ENCODE measurements at places on chromosomes 16 and 17.

GRCh38 chr17:43767053-43767712 lies 8.6 kb upstream of the SOST start:
- H3K27ac ChIP-seq = peak overlapping the region; percentile 46
- peaks cover 72% of the 10 kb centered on the region for H3K36me3 ChIP-seq
- no peak for DNase-seq

- H3K27ac ChIP-seq = peak overlapping the region; percentile 76
- H3K4me1 ChIP-seq = peaks cover 7% of the 10 kb centered on the region
- no peak for DNase-seq
- no peaks in the 10 kb centered on the region for H3K27me3 ChIP-seq
These were observed 15.5 kb downstream of the HIC1 start for GRCh38 chr17:2070241-2071023.

DNA sequence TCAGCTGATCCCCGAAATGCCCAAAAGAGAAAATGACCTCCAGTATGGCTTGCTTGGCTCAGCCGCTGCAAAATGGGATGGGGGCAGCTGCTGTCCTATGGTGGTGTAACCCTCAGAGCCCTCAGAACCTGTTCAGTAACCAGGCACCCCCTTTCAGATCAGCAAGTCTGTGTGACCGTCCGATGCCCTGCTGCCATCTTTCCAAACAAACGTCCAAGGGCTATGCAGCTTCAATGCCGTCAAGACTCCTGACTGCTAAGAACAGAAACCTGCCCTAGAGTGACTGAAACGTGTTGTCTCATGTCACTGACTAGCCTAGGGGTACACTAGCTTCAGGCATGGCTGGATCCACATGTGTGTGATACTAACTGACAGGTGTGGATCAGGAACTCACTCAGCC lies 70.4 kb downstream of the GNAO1 start:
- no peaks in the 10 kb centered on the region for H3K4me1 ChIP-seq
- H3K27ac ChIP-seq = no peak overlapping the region
- H3K4me3 ChIP-seq = no peak overlapping the region
- H3K27me3 ChIP-seq = no peaks in the 10 kb centered on the region
- H3K36me3 ChIP-seq = no peaks in the 10 kb centered on the region

DNA sequence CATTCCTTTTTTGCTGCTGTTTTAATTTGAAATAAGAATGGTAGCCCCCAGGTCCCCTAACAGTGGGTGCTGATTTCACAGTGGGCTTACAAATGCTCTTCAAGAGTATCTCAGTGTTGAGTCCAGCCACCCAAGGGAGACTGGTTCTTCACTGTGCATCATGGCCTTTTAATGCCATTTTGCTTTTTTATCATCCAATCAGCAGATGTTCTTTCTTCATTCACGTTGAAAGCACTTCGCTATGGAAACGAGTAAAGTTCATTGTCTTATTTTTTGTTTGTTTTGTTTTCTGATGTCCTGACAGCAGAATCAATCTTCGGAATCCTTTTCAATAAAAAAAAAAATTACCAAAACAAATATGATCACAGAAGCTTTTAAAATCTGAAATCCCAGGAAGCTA lies 429.0 kb downstream of the MAF start:
- no peak for DNase-seq
- no peak overlapping the region for H3K27ac ChIP-seq
- H3K27me3 ChIP-seq = no peaks in the 10 kb centered on the region
- no peak overlapping the region for H3K4me3 ChIP-seq
- no peaks in the 10 kb centered on the region for H3K36me3 ChIP-seq
- no peaks in the 10 kb centered on the region for H3K4me1 ChIP-seq

- no peaks in the 10 kb centered on the region for H3K36me3 ChIP-seq
- no peaks in the 10 kb centered on the region for H3K4me1 ChIP-seq
- no peak overlapping the region for H3K4me3 ChIP-seq
- no peak for DNase-seq
- H3K27me3 ChIP-seq = no peaks in the 10 kb centered on the region
- no peak overlapping the region for H3K27ac ChIP-seq
These were observed 48.7 kb downstream of the NKD1 start for GRCh38 chr16:50596762-50597450.

DNA sequence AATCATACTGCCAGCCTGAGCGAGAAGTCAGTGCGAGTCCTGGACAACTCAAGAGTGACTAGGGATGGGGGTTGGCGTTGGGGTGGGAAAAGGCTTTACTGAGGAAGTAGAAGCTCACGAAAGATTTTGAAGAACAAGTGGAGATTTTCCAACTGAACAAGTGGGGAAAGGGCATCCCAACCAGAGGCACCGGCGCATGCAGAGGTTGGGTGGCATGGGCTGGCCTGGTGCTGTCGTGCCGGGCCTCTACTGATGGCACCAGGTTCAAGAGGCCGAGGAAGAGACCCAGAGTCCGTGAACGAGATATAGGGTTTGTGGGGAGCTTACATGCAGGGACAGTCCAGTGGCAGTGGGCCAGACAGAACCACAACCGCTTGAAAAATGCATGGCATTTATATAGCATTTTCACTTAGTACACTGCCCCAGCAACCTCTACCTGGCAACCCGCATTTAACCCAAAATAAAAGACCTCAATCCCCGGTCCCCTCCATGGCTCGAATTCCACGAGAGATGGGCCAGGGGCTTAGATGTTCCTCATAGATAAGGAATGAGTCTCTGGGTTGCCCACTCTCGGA lies 7.7 kb upstream of the ITGA3 start:
- H3K27me3 ChIP-seq = no peaks in the 10 kb centered on the region
- H3K4me1 ChIP-seq = peaks cover 18% of the 10 kb centered on the region
- no peak overlapping the region for H3K4me3 ChIP-seq
- peak; percentile 31 for DNase-seq

DNA sequence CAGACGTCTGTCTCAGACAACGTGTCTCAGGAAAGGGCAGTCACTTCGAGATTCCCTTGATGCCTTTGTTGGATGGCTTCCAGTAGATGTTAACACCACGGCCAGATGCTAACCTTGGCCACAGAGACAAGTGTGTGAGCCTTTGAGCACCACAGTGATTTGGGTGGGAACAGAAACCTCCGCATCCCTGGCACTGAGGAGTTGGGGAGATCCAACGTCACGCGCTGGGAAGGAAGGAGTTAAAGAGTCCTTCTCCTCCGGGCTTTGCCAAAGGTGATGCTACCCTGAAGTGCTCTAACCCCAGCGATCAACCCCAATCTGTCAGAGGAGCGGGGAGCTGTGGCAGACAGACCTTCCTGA lies 3.0 kb upstream of the ABR start:
- peaks cover 6% of the 10 kb centered on the region for H3K4me1 ChIP-seq
- H3K27ac ChIP-seq = no peak overlapping the region
- peaks cover 3% of the 10 kb centered on the region for H3K27me3 ChIP-seq

DNA sequence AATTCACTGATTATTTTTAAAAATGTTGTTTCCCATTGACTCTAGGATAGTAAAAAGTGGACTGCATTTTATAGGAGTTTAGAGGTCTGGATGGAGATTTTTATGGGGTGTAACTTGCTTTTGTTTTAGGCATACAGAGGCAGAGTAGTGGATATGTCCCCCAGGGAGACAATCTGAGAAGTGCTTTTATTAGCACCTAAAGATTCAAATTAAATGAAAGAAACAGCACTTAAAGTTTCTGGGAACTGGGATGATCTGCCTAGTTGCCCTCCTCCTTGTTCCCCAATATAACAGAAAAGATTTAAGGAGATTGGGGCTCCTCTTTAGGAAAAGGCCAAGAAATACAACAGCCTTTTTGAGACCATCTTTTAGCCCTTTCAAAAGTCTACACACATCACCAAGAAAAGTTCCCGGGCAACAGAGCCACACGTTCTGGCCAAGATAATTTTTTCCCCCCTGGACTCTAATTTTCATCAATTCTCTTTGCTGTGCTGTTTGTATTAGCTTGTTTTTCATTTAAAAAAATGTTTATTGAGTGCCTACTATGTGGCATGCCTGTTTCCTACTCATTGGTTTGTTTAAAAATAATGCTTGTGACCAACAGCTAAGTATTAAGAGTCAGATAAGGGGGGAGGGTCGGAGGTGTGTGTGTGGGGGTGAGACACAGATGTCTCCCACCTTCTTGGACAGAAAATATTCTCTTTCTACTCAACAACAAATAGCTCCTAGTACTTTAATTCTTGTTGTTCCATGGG lies 2.5 kb upstream of the IGF2BP1 start:
- H3K4me3 ChIP-seq = no peak overlapping the region
- DNase-seq = no peak
- H3K4me1 ChIP-seq = peaks cover 4% of the 10 kb centered on the region
- H3K27me3 ChIP-seq = peaks cover 16% of the 10 kb centered on the region

- no peaks in the 10 kb centered on the region for H3K36me3 ChIP-seq
- H3K27ac ChIP-seq = no peak overlapping the region
- H3K4me1 ChIP-seq = peaks cover 6% of the 10 kb centered on the region
- H3K27me3 ChIP-seq = no peaks in the 10 kb centered on the region
- no peak for DNase-seq
These were observed 2.6 kb downstream of the TSPOAP1 start for GRCh38 chr17:58325976-58326468.

DNA sequence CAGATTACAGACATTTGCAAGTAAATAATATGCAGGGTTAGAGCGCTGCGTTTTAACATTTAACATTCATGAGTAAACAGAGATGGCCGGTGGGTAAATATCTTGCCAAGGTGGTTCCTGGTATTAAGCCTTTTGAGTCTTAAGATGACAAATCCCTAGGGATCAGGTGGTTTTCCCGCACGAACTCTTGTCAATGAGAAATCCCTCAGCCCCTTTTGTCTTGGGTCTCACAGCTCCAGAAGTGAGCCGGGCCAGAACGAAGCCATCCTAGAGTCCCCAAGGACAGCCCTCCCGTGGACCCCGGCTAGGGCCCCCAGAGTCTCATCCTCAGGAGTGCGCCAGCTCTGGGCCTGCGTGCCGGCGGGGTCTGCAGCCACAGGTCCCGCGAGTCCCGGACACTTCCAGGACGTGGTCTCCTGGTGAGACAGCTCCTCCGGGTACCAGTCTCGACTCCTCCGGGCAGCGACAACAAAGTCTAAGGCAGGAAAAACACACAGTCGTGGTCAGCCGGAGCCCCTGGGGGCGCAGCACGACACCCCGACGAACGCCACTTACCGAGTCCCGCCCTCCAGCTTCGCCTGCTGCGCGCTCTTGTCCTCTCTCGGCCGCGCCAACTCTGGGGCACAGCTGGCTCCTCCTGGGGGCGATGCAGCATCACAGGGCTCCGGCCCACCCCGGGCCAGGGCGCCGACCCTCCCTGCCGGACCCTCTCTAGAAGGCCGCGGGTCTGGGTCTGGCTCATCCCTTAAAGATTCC lies 13.3 kb downstream of the MIS12 start:
- no peak for DNase-seq
- peaks cover 28% of the 10 kb centered on the region for H3K27me3 ChIP-seq
- no peak overlapping the region for H3K27ac ChIP-seq
- peak overlapping the region; percentile 66 for H3K4me3 ChIP-seq

DNA sequence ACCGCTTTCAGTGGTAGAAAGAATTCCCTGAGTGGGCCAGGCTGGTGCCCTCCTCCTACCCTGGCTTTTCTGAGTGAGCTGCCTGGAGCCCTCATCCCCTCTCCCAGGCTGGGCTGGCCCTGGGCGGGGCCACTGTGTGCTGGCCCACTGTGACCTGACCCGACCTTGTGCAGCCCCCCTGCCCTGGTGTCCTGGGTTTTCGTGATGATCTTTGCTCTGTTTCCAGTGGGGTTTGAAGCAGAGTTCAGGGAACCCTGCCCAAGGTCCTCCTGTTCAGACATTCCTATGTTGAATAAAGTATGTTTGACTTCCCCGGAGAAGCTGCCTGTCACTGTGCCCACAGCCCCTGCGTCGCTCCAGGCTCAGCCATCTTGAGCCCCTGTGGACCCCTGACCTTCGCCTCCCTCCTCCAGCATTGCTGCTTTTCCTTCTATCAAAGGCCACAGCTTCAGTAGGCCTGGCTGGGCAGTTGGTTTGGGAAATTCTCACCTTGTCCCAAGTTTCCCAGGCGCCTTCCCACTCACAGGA lies 13.7 kb upstream of the NAGLU start:
- H3K27me3 ChIP-seq = no peaks in the 10 kb centered on the region
- H3K4me1 ChIP-seq = peaks cover 72% of the 10 kb centered on the region
- peaks cover 3% of the 10 kb centered on the region for H3K36me3 ChIP-seq
- peak overlapping the region; percentile 84 for H3K27ac ChIP-seq
- no peak for DNase-seq

- H3K36me3 ChIP-seq = no peaks in the 10 kb centered on the region
- DNase-seq = peak; percentile 90
- no peaks in the 10 kb centered on the region for H3K27me3 ChIP-seq
- peaks cover 21% of the 10 kb centered on the region for H3K4me1 ChIP-seq
- H3K4me3 ChIP-seq = no peak overlapping the region
These were observed 17.1 kb upstream of the C17orf113 start for GRCh38 chr17:42067371-42068091.

DNA sequence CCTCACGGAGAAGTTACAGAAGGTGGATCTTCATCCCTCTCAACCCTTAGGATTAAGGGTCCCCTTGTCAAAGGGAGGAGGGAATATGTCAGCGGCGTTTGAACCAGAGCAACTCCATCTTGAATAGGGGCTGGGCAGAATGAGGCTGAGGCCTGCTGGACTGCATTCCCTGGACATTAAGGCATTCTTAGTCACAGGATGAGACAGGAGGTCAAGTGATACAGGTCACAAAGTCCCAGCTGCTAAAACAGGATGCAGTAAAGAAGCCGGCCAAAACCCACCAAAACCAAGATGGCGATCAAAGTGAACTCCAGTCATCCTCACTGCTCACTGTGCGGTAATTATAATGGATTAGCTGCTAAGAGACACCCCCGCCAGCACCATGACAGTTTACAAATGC lies 36.7 kb downstream of the RBFOX3 start:
- no peaks in the 10 kb centered on the region for H3K36me3 ChIP-seq
- H3K4me3 ChIP-seq = no peak overlapping the region
- H3K27me3 ChIP-seq = peaks cover 9% of the 10 kb centered on the region
- H3K27ac ChIP-seq = no peak overlapping the region
- no peak for DNase-seq

DNA sequence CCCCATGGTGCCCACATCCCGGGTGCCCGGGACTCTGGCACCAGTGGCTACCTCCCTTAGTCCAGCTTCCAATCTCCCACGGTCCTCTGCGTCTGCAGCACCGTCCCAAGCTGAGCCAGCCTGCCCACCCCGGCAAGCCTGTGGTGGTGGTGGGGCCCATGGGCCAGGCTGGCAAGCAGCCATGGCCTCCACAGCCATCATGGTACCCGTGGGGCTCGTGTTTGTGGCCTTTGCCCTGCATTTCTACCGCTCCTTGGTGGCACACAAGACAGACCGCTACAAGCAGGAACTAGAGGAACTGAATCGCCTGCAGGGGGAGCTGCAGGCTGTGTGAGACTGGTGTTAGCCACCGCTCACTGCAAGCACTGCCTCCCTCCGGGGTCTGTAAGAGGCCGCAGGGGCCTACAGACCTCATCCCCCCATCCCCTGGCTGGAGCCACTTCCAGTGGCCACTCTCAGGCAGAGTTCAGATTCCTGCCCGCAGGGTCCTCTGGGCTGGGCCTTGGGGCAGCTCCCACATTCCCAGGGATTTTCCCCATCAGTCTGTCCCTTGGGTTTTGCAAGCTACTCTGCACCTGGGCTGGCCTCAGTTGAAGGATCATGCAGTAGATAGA lies 3.9 kb upstream of the SETD1A start:
- H3K36me3 ChIP-seq = peaks cover 1% of the 10 kb centered on the region
- peaks cover 28% of the 10 kb centered on the region for H3K4me1 ChIP-seq
- H3K4me3 ChIP-seq = no peak overlapping the region
- H3K27me3 ChIP-seq = no peaks in the 10 kb centered on the region

DNA sequence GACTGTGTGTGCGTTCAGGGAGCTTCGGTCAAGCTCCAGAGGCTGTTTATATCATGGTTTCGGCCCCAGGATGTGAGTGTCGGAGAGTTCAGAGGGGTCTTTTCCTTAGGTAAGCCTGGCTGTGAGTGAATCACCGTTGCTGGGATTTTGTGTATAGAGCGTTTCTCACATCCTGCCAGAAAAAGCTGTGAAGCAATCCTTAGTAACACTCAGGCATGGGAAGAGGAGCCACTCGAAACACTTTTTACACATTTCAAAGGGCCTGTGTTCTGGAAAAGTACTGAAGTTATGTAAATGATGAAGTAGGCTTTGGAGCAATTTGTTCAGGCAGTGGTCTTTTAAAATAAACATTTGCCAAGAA lies 662 bp downstream of the PGS1 start:
- DNase-seq = no peak
- H3K36me3 ChIP-seq = no peaks in the 10 kb centered on the region
- H3K27me3 ChIP-seq = no peaks in the 10 kb centered on the region
